ENCODE measurements at places on chromosomes 2 and 18.

- ATAC-seq: no peak
Measured at GRCh38 chr2:23457990-23458682, 73.2 kb downstream of the KLHL29 start.

DNA sequence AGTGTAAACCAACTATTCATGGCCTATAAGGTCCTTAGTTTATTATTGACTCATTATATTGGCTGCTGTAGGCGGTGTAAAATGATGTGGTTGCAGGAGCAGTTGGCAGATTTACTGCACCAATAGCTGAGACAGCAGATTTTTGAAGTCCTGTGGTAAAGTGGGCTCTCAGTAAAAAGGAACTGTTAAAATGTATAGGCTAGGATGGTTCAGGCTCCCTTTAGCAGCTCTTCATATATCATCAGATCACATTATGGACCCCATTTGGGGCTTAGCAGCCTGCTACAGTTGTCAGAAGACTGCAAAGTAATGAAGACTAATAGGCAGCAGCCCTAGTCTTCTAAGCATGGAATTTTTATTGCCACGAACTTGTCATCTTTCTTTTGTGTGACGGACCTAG, 27.8 kb downstream of the MTX2 start:
- ATAC-seq: no peak

- no peak for ATAC-seq
Measured at GRCh38 chr2:241495172-241496002, 13.0 kb downstream of the STK25 start.

GRCh38 chr18:32674491-32674890, 98.3 kb downstream of the KLHL14 start:
- peak; percentile 71 for ATAC-seq

GRCh38 chr2:165214093-165214492, 10.2 kb upstream of the SCN3A start:
- no peak for ATAC-seq

- ATAC-seq: no peak
Measured at GRCh38 chr2:206488623-206489022, 45.3 kb downstream of the ADAM23 start.

DNA sequence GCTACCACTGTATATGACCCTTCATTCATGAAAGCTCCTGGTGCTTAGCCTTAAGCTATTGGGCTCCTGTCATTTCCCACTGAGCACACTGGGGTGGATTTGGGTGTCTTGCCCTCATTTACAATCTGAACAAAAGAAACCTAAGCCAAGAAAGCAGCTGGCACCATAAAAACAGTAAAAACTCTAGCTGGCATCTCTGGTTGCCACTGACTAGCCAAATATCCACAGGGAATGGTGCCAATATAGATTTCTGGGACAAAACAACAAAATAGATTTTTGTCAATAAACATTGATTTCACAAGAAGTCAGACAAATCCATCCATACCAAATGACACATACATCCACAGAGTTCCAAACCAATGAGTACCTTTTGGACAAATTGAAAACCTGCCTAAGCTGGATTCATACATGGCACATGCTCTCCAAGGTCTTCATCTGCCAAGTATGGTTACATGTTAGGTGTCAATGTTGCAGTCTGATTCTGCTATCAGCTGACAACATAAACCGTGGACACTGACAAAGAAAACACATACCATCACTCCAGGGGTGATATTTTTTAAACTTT, 1081.5 kb upstream of the ZEB2 start:
- no peak for ATAC-seq

DNA sequence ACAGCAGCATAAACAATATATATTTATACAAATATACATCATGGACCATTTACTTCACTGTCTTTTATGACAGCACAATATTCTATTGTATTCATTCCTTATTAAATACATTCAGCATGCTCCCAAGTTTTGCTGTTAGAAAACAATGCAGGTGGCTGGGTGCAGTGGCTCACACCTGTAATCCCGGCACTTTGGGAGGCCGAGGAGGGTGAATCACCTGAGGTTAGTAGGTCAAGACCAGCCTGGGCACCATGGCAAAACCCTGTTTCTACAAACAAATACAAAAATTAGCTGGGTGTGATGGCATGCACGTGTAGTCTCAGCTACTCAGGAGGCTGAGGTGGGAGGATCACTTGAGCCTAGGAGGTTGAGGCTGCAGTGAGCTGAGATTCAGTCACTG, 39.0 kb downstream of the NPC1 start:
- no peak for ATAC-seq
